ENCODE measurements at places on chromosomes 12 and 14.
A peak's percentile ranks its signal among the peaks of the same experiment; 100 is the strongest.

DNA sequence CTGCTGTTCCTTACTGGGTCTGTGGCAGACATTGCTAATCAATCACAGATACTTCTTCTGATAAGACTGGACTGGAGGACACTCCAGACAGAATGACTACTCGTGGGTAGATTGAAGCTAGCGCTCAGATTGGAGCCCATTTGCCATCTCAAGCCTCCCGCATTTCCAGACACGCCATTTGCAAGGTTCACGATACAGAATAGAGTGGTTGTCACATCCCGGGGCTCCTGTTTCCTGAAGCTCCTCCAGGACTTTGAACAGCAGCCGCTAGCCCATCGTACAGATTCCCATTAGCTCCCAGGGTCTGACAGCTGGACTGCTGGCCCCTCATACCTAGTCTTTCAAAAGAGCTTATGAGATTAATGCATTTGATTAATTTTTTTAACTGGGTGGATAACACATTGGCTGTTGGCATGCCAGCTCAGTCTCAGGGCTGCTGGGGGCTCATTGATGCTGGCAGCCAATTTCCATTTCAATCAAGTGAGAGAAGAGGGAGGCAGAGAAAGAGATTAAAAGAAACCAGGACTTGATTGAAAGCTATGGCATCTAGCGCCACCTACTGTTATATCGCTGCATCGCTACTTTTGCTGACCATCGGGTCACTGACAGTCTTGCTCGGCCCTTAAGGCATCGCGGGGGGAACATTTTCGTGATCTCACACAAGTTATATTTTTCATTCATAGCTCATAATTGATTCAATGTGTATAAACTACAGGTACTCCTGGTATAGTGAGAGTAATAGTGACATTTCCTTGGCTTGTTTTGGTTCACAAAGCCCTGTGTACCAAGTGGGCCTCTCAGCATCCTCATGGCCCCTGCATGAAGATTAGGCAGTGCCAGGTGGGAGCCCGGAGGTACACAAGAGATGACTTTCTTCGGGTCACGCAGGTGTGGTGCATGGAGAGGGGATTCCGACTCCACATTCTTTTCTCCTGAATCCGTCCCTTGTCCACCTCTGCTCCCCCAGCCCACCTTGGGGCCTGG lies 78.6 kb downstream of the CCDC60 start:
- peak; percentile 71 for DNase-seq

GRCh38 chr14:60974090-60974651 lies 6.7 kb downstream of the TRMT5 start:
- DNase-seq, result no peak

DNA sequence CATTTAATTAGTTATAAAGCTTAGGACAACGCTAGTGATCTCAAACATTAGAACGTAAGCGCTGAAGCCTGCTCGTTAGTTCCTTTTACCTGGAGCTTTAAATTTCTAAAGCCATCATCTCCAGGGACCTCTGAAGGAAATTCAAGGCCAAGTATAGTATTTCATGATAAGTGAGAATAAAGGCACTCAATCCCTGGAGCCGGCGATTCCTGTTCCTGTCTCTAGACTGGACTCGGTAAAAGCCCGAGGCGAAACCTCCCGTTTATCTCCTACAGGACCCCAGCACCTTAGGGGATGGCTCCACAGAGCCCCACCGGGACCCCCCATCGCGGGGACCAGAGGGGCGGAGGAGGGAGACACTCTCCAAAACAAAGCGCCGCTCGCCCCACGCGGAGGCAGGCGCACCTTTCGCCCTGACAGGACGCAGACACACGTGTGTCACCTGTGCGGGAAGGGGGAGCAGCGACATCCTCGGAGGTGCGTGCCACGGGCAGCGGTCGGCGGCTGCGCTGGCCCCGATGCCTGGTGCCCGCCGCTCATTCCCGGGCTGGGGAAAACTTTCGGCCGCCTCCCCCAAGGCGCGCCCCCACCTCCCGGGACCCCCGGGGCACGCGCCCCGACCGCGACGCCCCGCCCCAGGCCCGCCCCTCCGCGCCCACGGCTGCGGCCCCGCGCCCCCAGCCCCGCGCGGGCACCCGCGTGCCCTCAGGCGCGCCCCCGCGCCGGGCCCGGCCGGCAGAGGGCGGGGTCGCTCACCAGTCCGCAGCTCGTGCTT lies 678 bp downstream of the RPS6KA5 start:
- peak; percentile 1 for DNase-seq

DNA sequence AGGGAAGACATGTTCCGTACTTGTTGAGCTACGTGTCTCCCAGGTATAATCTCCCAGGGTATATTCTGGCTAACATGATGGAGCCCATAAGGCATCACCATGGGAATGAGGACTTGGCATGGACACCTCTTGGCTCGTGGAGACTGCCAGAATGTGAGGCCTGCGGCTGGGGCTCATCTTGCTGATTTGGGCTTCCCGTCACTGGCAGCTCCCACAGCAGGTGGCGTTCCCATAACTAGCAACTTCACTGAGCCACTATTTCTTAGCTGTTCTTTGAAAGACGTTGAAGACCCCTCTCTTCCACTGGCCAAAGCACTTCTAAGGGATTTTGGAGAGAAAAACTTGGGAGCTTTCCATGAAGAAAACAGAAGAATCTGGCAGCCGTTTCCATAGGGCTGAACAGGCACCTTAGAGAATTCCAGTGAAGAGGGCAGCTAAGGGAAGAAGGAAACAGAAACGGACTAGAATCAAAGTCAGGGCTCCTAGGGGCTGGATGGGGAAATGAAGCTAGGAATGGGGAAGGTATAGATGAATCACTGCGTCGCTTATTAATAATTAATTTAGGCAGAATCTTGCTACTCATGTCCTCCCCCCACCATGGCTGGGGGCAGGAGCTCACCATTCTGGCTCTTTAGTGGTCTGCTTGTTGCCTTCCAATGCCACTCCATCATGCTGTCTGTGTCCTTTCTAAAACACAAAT lies 39.7 kb upstream of the FOS start:
- no peak for DNase-seq

DNA sequence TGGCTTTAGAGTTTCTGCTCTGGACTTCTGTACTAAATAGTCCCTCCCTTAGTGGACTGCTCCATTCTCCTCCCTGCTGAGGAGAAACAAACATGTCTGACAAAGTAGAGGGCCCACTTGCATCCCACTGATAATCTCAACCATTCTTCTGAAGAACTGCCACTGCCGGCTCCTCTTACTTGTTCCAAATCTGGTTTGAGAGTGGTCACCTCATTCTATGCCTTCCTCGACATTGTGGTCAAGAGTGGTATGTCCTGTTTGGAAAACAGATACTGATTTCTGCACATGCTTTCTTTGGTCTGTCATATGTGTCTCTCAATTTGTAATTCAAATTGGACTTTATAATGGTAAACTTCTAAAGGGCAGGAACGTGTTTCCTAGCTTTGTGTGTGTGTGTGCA lies 36.3 kb upstream of the PLEKHA5 start:
- DNase-seq, result peak; percentile 12

GRCh38 chr12:12123036-12123604 lies 52.4 kb downstream of the BCL2L14 start:
- DNase-seq, result no peak

DNA sequence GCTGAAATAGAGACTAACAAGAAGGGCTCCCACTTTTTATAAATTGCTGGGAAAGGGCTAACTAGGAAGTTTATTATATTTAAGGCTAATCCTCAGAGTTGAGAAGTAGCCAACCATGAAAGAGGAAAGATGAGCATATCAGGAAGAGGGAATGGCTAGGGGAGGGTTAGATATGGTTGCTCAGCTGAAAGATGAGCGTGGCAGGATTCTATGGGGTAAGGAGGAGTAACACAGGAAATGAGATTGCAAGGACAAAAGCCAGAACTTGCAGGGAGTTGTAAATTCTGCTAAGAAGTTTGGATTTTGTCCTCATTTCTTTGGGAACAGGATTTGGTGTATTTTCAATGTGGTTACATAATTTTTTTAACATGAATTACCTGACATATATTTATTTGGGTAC lies 127.4 kb upstream of the ATP2B1 start:
- no peak for DNase-seq

GRCh38 chr12:80217011-80217535 lies 117.7 kb downstream of the OTOGL start:
- no peak for DNase-seq

GRCh38 chr12:67873355-67873754 lies 115.9 kb upstream of the IFNG-AS1 start:
- no peak for DNase-seq

- DNase-seq, result no peak
Observed at GRCh38 chr14:101364503-101365328, 196.6 kb upstream of the DIO3 start.

GRCh38 chr14:101202627-101203404 lies 299.3 kb upstream of the RTL1 start:
- no peak for DNase-seq

- DNase-seq, result no peak
Observed at GRCh38 chr12:16166563-16167470, 110.7 kb downstream of the SLC15A5 start.

- no peak for DNase-seq
Observed at GRCh38 chr12:29054858-29055663, 94.0 kb upstream of the FAR2 start.

GRCh38 chr12:52015532-52016041 lies 8.8 kb downstream of the TAMALIN start:
- no peak for DNase-seq

GRCh38 chr12:25771041-25771440 lies 187.4 kb upstream of the RASSF8 start:
- no peak for DNase-seq

DNA sequence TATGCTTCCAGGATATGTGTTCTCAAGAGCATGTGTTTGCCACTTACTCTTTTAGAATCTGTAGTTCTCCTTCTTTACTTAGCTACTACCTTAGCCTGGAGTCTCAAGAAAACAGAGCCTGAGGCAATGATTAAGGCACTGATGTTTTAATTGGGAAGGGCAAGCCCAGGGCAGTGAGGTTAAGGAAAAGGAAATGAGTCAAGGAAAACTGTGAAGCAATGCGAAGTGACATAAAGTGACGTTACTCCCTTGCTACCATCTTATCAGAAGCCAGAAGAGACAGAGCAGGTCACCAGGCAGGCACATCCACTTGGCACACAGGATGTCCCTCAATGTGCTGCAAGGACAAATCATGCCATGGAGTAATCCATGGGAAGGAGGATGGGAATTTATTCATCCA lies 11.3 kb upstream of the EML5 start:
- no peak for DNase-seq

DNA sequence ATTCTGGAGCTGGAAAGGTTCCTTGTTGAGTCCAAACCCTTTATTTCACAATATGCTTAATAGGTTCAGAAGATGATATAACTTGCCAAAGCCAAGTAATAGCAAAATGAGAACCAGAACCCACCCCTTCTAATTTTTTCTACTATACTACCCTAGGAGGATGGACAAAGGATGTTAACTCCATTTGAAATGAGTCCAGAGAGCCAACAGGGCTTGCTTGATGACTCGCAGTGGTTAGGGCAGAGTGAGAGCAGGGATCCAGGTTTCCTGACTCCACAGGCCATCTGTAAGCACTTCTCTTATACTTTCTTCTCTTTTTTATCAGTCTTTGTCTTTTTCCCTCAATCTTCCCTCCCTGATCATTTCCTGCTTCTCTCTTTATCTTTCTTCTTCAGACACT lies 668.1 kb downstream of the MED13L start:
- no peak for DNase-seq

DNA sequence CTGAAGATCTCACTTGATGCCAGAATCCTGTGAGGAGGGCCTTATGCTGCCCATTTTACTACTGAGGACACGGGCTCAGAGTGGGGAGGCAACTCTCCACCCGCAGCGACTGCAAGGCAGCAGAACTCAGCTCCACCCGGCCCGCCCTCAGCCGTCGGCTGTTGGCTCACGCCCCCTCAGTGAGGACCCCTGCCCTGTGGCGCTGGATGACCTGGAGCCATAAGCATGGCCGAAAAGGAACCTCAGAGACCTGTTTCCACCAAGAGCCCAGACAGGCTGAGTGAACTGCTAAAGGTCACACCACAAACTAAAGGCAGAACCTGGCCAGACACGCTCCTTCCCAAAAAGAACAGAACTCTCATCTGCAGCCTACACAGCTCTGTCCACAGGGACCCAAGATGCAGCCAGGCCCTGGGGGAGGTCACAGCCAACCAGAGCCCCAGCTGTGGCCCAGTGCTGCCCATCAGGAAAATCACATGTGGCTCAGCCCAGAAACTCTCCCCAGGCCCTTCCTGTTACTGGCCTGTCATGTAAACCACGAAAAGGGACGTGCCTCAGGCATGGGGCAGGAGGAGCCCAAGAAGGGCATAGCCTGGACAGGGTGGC lies 32.8 kb downstream of the CCNK start:
- no peak for DNase-seq

GRCh38 chr14:101440496-101440895 lies 120.8 kb upstream of the DIO3 start:
- no peak for DNase-seq

GRCh38 chr14:53751650-53752049 lies 205.0 kb downstream of the BMP4 start:
- DNase-seq, result no peak

DNA sequence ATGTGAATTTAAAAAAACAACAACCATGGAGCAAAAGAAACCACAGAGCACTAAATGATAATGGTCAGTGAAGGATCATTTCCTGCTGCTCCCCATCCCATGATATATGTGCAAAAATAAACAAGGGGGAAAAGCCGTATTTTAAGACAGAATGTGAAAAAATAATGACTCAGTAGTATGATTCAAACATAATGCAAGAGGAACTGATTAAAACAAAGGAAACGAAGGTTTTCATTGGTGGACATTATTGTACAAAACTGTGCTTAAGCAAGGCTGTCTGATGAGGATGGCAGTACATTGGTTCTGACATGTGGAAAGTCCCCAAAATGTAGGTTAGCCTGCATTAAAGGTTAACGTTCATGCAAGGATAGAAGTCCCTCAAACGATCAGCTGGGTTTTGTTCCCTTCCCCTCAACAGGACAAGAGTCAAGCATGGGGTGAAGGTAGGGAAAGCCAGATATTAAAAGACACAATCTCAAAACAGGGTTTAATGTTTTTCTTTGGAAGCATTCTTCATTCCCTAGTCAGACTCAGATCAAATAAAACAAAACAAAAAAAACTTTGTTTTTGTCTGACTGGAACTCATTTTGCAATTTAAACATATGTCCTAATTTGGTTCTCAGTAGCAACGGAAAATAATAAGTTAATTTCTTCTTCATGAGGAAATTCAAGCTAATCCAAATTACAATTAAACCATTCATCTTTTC lies 26.3 kb upstream of the PTGDR start:
- DNase-seq, result peak; percentile 65

- no peak for DNase-seq
Observed at GRCh38 chr12:126534495-126534894, 1469.3 kb downstream of the AACS start.

GRCh38 chr12:110421159-110421661 lies 17.7 kb upstream of the ANAPC7 start:
- no peak for DNase-seq

DNA sequence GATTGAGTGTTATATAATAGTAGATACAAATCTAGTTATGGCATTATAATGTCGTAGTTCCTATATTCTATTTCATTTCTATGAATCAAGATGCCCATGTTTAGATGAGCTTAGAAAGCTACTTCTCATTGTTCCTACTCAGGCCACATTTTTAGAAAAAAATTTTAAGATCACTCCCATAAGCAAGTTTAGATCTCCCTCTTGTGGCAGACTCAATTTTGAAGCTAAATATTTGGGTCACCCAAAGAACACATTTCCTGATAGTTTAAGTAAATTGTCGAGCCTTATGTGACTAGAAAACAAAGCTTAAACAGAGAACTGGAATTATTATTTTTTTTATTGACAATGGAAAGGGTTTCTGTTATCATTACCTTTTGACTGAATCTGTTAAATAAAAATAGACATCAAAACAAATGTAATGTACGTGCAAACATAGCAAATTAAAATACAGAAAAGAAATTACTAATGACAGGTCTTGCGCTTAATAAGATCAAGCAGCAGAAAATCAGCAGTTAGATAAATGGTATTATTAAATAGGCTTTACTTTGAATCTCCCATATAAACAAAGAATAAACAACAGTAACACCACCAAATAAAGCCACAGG lies 180.2 kb downstream of the ACSS3 start:
- DNase-seq, result peak; percentile 44
